Thoracic aorta (tissue), 2 donors: ENCODE measurements at places on chromosomes 12 and 14.

GRCh38 chr14:104976198-104977007, 1.8 kb downstream of the AHNAK2 start:
- no peak for DNase-seq

DNA sequence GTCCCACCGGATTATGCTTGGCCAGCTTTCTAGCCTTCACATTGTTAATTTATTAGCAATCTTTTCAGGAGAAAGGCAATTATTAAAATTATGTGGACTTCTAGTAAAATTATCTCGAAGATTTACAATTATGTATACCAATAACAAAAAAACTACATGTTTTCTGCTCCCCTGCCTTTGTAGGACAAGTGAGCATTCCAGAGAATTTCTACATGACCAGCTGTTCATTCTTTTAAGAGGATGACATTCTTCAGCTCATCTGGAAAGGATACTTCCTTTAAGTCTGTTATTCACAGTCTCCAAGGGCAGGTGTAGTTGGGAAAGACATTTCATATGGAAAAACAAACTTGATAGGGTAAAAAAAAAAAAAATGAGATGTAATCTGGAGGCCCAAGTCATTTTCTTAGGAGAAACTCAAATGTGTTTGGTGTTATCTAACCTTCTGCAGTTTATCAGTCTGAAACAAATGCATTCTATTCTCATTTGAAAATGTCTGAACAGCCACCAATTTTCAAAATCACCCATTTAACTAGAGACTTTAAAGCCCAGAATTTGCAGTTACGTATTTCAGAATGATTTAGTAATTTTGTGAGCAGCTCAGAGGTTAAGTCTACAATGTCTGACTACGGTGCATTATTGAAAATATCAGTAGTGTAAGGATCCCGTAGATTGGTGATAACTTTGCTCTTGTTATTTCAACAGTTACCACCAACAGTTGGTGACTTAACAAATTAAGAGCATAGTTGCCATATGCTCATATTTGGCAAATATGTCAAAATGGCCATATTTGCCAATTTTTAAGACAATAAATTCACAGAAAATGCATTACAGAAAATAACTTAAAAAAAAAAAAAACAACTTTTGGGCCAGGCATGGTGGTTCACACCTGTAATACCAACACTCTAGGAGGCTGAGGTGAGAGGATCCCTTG, 1.8 kb upstream of the PHLDA1 start:
- no peak for DNase-seq

DNA sequence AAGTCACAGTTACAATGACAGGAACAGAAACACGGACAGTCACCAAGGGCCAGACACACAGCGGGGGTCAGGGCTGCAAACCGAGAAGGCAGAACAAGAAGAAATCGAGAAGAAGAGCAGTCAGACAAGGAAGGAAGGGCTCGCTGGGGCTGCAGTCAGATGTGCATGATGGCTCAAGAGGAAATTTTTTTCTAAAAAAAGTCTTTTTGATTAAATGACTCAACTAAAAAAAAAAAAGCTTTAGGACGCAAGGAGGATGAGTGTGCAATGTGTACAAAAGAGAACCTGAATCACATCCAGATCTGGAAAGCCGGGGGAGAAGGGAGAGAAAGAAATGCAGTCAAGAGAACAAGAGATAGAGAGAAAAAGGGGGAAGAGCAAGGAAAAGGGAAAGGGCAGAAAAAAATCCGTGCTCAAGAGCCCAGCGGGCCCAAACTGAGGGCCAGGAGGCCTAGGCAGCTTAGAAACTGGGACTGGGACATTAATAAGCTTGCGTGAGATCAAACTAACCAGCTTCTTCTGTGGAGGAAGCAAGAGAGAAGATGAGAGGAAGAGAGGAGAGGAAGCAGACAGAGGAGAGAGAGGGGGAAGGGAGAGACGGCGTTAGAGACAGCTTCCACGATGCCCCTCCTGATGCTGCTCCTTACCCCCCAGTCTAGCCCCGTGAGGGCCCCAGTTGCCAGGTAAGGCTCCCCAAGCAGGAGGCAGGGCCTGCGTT, 6.7 kb downstream of the IFFO1 start:
- DNase-seq, result no peak

DNA sequence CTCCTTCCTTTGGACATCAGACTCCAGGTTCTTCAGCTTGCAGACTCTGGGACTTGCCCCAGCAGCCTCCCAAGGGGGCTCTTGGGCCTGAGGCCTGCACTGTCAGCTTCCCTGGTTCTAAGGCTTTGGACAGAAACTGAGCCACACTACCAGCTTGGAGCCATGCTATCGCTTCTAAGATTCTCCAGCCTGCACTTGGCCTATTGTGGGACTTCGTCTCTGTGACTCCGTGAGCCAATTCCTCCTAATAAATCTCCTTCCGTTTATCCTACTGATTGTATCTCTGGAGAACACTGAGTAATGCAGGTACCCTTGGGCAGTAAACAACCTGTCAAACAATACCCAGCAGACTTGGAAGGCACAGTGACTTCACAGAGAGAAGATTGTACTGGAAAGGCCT, 24.9 kb upstream of the RHOJ start:
- no peak for DNase-seq

GRCh38 chr12:16605642-16606116, 283 bp downstream of the LMO3 start:
- no peak for DNase-seq

DNA sequence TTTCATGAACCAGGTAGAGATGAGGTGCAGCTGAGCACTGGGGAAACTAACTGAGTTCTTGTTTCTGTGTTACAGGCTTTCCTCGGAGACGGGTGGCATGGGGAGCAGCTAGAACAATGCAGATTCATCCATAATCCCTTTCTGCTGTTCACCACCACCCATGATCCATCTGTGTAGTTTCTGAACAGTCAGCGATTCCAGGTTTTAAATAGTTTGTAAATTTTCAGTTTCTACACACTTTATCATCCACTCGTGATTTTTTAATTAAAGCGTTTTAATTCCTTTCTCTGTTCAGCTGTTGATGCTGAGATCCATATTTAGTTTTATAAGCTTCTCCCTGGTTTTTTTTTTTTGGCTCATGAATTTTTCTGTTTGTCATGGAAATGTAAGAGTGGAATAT, 19.9 kb downstream of the MAP3K12 start:
- DNase-seq, result no peak

DNA sequence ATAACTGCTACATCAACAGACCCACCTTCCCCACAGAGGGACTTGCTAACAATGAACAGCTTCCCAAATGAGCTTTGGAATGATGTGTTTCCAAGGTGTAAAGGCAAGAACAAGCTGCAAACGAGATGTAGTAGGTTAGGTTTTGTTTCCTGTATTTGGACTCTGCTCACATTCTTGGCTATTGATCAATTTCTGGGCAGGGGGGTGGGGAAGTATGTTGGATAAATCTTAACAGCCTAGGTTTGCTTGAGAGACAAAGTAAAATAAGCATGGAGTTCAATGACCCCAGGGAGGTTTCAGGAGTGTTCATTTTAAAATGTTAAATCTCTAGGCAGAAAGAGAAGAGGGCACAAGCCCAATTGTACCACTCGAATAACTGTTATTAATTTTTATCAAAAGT, 146.6 kb downstream of the DPY19L2 start:
- DNase-seq, result no peak

DNA sequence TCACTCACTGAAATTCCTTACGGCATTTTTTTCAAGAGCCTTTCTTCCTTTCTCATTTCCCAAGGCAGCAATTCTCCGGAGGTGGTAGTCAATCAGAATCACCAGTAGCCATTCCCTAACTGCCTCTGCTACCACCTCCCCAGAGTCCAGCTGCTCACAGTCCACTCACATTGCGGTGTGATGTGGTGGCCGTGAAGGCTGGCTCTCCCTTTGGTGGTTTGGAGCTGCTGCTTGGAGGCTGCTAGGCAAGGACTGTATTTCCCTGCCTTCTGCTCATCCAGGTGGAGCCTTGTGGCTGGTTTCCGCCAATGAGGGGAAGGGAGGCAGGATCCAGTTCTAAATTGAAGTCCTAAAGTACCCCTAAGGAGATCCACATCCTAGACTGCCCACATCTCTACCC, 222.0 kb downstream of the ANO2 start:
- no peak for DNase-seq

DNA sequence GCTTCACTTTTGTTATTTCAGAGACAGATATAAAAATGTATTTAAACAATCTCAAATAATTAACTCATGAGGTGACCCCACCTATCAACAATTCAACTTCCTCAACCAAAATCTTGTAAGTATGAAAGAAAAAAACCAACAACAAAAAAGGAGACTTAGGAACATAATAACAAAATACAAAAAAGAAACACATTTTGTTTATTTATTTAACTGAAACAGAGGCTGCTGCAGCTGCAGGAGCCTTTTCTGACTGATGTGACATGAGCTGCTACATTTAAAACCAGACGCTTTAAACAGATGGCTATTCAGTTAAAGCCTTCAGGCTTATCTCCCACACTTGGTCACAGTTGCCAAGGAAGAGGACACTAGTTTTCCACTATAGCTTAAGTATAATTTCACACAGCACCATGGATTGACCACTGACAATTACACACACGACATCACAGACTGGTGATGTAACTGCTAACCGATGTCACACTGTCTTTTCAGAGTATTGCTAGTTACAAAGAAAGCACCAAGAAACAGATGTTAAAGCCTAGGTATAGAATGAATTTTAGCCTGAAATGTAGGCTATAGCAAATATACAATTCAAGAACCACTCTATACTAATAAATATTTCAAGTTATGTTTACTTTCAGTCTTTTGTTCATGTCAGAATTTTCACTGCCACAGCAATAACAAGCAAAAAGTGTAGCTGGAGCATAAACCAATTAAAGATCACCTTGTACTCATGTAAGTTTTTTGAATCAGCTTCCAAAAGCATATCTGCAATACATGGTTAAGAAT, 113.0 kb downstream of the MED13L start:
- DNase-seq, result no peak

DNA sequence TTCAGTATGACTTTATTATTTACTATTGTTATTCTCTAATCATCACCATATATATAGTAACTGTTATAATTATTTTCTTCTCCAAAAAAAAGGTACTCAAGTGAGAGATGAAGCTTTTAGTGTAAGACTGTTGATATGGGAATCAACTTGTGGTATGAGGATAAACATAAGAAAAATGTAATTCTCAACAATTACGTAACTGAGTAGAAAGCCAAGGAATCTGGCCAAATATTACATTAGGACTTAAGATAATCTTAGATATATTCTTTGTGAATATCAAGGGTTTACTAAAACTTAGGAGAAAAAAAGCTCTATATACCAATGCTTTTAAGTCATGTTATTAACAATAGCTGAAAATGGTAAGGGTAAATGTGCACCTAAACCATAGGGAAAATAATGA, 13.3 kb downstream of the SENP1 start:
- no peak for DNase-seq

GRCh38 chr14:85607651-85608081, 77.7 kb downstream of the FLRT2 start:
- DNase-seq, result no peak

DNA sequence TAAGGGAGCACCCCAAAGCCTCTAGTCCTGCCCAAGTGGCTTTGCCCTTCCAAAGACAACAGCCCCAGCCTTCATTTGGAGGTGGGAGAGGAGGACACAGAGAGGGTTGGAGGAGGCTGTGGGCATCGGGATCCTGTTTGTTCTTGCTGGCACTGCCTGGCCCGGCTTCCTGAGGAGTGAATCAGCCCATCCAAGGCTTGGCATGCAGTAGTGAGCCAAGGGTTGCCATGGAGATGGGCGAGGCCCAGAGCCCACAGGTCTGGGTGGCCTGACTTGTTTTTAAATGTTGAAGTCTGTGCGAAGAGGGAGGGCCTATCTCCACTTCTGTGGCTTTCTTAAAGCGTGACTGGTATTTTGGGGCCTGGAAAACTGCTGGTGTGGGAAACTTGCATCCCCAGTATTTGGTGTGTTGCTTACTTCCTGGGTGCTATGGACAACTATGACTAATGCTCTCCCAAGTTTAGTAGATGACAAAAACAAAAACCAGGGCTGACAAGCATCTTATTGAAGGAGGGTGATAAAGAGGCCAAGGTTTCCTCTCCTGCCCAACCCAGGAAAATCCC, 15.8 kb downstream of the CD9 start:
- DNase-seq, result peak; percentile 88

- no peak for DNase-seq
Observed at GRCh38 chr12:104888481-104888880, 69.6 kb downstream of the SLC41A2 start.

DNA sequence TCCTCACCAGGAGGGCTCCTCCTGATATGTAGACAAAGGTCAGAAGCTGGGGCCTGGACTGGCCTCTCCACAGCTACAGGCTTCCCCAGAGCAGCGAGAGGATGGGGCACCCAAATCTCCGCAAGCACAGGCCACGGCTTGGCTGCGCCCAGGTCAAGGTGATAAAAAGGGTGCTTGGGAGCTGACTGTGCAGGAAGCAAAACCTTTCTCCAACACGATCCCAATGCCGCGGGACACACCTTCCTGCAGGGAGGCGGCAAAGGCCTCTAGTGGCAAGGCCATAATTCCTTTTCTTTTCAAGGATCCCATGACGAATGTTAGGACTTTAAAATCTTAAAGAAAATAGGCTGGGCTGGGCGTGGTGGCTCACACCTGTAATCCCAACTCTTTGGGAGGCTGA, 13.6 kb downstream of the ITPK1 start:
- DNase-seq, result no peak

GRCh38 chr12:22858849-22859570, 234.0 kb downstream of the ETNK1 start:
- DNase-seq, result no peak

DNA sequence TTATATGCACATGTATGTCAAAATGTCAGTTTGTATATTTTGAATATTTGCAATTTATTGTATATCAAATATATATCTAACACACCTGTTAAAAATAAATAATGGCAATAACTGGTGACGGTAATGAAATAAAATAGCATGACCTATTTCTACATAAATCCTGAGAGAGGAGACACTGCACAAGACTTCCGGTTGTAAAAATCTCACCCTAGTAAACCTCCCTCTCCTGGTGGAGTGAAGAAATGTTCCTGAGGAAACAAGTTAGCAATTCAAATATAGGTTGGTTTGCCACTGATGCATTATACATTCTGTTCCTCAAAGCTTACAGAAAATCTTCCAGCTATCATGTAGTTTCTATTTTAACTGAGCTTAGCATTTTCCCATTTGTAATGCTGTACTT, 166.1 kb upstream of the SYT10 start:
- no peak for DNase-seq

DNA sequence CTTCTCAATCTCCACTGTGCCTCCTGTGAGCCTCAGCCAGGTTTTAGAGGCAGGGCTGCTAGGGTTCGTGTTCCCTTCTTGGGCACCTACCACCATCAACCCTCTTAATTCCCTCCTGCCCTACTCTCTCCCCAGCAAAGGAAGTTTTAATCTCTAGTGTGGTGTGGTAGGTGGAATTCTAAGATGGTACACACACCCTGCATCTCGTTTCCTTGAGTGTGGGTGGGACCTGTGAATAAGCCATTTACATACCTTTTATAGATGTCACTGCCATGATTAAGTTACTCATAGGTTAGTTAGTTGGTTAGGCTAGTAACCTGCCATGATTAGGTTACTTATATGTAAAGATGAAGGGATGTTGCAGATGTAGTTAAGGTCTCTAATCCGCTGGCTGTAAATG, 114.8 kb upstream of the VRK1 start:
- no peak for DNase-seq

GRCh38 chr14:77271113-77271710, at the start of gene NGB:
TSS of gene NGB (minus strand) at chr14:77271206. CDS start at chr14:77270937, 269 bp downstream.
- DNase-seq, result no peak

- DNase-seq, result no peak
Observed at GRCh38 chr12:52448228-52448627, 3.7 kb downstream of the KRT6B start.

GRCh38 chr12:72523754-72524153, 251.6 kb downstream of the TRHDE start:
- DNase-seq, result no peak

GRCh38 chr12:92648242-92649031, 54.4 kb upstream of the PLEKHG7 start:
- no peak for DNase-seq
